ENCODE measurements at places on chromosomes 2 and 18. TPM values are rescaled to one million over a fixed set of nuclear protein-coding genes. Genes with fewer than 3 reads are reported as not detected.

MLPH gene
- 30.3 TPM for total RNA-seq

GRCh38 chr2:70718241-70718640 lies 49.8 kb downstream of the ADD2 start:
- DNase-seq, result no peak

DNA sequence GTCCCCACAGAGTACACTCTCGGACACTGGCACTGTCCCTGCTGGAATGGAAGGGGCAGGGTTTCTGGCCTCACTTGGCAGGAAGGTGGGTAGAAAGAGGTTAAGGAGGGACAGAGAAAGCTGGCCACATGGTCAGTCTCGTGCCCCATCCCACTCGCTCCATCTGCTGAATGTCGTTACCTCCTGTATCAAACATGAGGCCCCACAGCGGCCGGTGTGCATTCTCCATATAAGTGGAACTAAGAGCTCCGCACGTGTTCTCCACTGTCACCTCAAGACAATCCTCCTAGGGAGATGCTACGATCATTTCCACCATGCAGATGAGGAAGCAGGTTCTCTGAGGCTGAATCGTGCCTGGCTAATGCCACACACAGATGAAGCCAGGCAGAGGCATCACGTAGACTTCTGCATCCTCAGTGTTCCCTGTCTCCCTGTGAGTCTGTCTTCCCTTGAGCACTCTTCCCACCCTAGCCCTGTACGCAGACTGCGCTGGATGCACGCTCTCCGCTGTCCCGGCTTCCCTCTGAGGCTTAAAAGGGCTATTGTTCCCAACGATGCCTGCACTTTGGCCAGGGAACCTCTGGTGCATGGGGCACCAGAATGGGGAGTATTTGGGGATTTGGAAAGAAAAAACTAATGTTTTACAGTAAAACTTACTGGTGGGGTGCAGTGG lies 35.1 kb downstream of the MAL start:
- no peak for DNase-seq

- DNase-seq, result no peak
These were observed 4.2 kb downstream of the CNDP2 start for GRCh38 chr18:74500372-74500771.

DNA sequence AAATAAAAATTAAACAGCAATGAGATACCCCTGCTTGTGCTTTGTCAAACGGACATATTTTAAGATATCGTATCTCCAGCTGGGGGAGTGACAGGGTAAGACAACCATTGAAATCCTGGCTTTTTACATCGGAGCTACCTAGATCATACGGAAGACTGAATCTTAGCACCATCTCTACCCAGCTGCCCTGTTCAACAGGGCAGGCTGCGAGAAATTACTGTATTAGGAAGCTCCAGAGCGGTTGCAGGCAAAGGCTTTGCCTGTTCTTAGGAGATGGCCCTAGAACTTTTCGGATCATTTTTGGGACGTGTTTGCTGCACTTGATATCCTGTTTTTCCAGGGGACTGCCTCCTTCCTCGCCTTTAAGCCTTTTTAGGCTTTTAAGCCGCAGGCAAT lies 2.0 kb upstream of the PRKCE start:
- DNase-seq, result no peak

GRCh38 chr2:132448771-132449170 lies 32.2 kb downstream of the GPR39 start:
- peak; percentile 41 for DNase-seq

All from body of pancreas (tissue), 4 donors.